ENCODE measurements at places on chromosomes 7 and 10. TPM values are rescaled to one million over a fixed set of nuclear protein-coding genes. Genes with fewer than 3 reads are reported as not detected.

The OPALIN gene
- not detected for total RNA-seq

The DYNC1I1 gene
- total RNA-seq = 0.16 TPM

The KCND2 gene
- total RNA-seq = not detected

The TMEM236 gene
- 0.03 TPM for total RNA-seq

The PARD3 gene
- 0.65 TPM for total RNA-seq

DNA sequence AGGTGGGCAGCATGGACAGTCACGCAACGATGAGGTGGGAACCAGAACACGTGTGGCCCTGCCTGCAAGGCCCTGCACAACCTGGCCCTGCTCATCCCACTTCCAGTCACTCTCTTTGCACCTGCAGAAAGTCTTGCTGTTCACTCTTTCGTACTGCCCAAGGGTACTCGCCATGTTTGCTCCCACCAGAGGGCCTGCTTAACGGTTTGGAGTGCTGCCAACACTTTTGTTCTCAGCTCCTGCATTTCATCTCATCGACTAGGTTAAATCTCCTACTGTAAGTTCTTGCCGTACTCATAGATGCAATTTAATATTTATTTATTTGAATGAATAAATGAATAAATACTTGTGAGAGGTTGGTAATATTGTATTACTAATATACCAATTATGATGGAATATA lies 315.3 kb downstream of the SDK1 start:
- no peak for DNase-seq

DNA sequence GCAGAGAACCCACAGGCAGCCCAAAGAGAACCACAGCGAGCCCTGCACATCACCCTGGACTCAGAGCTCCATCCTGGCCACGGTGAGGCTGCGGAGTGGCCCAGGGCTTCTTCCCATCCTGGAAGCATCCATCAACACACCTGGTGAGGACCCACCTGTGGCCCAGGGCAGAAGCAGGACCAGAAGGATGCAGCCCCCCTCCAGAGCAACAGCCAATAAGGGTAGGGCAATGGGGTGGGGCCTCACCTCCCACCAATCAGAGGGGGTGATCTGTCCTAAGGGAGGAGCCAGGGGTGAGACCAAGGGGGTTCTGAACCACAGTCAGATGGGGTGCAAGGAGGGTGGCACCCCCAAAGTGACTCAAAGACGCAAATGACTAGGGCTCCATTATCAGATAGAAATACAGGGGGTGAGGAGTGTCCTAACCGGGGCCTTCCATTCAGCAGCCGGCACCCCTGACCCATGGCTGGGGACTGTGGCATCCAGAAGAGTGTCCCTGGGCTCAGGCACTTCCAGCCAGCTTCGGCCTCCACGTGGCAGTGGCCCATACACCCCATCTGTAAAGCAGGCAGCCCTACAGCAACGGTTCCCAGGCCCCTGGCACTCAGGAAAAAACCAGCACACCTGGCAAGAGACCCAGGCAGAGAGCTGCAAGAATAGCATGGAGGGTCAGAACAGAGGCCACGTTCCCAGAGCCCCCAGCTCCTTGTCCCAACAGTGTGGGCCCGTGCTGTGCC lies 36.9 kb downstream of the STK32C start:
- DNase-seq = no peak

GRCh38 chr7:109864230-109864629 lies 1226.7 kb upstream of the LRRN3 start:
- no peak for DNase-seq

- DNase-seq = no peak
Measured at GRCh38 chr10:65622608-65623007, 1303.2 kb upstream of the LRRTM3 start.
